NCI-H1694 (cell line): ENCODE measurements at places on chromosomes 1 and 21.
A peak's percentile ranks its signal among the peaks of the same experiment; 100 is the strongest.

DNA sequence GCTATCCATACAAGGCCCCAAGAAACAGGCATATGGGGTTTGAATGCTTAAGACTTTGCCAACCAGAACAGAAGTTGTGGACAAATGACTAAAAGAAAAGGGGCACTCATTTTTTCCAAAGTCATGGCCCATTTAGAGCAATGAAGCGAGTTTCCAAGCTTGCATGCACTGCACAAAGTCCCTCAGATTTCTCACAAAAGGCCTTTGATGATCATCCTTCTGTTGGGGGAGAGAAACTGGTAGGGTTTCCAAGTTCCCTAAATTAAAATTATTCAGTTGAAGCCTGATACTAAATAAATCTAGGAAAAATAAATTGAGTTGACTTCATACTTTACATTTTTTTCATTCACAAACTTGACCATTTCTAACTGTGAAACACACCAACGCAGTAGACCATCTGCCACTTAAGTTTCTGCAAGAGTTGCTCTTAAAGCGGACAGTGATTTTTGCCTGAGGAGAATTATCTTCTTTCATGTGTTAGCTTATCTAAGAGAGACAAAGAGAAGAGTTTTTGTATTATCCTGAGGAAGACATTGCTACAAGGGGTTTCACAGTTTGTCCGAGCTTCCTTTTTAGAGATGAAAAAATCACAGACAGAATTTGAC, 139.2 kb downstream of the SEC16B start:
- DNase-seq: no peak

DNA sequence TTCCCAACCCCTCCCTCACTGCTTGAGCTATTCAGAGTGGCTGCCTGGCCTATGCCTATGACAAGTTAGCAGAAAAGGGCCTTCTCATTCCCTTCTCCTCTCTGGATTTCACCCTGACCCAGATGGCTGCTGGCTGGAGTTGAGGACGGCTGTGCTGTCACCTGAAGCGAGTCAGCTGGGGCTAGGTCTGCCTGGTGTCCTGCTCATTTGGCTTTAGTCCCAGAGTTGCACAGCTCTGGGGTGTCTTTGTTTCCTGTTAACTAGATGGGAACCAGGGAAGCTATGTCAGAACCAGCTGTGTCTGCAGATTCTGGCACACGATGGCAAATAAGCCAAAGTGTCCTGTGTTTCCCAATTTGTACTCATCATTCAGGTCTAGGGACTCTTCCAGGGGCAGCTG, 52.9 kb downstream of the CNIH3 start:
- DNase-seq: peak; percentile 61

GRCh38 chr1:165875171-165875570, 47.8 kb downstream of the UCK2 start:
- DNase-seq: no peak

DNA sequence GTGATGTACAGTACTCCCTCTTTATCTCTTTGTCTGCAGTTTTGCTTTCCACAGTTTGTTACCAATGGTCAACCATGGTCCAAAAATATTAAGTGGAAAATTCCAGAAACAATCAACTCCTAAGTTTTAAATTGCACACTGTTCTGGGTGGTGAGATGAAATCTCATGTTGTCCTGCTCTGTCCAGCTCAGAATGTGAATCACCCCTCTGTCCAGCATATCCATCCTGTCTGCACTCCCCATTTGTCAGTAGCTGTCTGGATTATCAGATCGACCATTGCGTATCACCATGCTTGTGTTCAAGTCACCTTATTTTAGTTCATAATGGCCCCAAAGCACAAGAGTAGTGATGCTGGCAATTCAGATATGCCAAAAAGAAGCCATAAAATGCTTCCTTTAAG, 118.2 kb upstream of the PDE4B start:
- no peak for DNase-seq

- no peak for DNase-seq
Observed at GRCh38 chr1:161298116-161298515, 11.7 kb downstream of the MPZ start.

DNA sequence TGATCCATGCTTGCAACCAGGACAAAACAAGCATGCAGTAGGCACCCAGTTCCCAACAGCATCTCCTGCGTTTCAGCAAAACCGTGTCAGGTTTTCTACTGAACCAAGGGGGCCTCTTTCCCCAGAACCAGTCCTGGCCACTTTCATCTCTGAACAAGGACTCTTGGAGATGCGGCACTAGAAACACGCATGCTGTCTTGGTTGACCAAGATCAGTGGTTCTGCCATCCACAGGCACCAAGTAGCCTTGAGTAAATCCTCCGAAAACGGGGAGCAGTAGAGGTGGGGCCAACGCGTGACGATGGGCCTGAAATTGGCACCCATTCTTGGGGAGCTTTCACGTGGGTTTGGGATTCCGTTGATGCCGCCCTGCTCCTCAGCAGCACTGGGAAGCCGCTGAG, 62.5 kb upstream of the AJAP1 start:
- DNase-seq: no peak

- no peak for DNase-seq
Observed at GRCh38 chr1:172163498-172164215, 256.8 kb upstream of the C1orf105 start.
